CD4-positive, alpha-beta T cell (primary cell): ENCODE measurements at places on chromosomes 7 and 10.

DNA sequence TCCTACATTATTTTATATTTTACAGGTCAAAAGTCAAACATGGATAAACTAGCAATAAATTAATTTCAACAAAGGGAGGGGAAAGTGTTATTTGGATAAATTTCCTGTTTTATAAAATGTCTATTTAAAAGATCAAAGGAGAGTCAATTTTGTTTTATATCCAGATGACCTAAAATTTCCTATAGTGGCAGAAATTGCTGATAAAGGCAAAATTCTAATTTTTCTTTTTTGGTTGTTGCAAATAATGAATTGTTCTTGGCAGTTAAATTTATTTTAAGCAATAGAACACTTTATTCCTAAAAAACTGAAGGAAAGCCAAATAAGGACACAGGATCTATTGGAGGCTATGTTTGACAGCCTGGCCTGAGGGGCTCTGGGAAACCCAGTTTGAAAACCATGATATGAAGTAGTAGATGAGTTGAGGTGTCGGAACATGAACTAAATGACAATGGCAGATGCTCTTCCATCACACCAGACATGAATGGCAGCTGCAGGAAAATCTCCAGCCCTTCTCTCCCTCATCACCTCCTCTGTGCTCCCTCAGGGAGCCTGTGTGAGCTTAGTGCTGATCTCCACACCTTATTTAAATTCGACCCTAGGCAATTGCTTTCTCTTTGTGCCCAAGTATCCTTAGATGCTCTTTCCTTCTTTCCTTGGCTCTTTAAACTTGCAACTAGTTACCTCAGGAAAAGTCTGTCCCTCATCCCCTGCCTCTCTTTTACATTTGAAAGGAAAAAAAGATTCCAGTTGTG is 395.0 kb downstream of the THSD7A start:
- DNase-seq: no peak
- H3K4me1 ChIP-seq: no peaks in the 10 kb centered on the region
- H3K27ac ChIP-seq: no peak overlapping the region
- no peaks in the 10 kb centered on the region for H3K27me3 ChIP-seq

DNA sequence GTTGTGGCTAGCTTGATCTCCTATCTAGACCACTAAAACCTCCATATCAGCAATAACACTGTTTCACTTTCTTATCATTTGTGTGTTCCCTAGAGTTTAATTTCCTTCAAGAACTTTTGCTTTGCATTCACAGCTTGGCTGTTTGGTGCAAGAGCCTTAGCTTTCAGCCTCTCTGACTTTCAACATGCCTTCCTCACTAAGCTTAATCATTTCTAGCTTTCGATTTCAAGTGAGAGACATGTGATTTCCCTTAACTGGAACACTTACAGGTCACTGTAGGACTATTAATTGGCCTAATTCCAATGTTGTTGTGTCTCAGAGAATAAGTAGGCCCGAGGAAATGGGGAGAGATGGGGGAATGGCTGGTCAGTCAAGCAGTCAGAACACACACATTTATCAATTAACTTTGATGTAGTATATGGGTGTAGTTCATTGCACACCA is 10.6 kb upstream of the BPGM start:
- no peak for DNase-seq
- no peak overlapping the region for H3K27ac ChIP-seq
- H3K4me3 ChIP-seq: no peak overlapping the region

DNA sequence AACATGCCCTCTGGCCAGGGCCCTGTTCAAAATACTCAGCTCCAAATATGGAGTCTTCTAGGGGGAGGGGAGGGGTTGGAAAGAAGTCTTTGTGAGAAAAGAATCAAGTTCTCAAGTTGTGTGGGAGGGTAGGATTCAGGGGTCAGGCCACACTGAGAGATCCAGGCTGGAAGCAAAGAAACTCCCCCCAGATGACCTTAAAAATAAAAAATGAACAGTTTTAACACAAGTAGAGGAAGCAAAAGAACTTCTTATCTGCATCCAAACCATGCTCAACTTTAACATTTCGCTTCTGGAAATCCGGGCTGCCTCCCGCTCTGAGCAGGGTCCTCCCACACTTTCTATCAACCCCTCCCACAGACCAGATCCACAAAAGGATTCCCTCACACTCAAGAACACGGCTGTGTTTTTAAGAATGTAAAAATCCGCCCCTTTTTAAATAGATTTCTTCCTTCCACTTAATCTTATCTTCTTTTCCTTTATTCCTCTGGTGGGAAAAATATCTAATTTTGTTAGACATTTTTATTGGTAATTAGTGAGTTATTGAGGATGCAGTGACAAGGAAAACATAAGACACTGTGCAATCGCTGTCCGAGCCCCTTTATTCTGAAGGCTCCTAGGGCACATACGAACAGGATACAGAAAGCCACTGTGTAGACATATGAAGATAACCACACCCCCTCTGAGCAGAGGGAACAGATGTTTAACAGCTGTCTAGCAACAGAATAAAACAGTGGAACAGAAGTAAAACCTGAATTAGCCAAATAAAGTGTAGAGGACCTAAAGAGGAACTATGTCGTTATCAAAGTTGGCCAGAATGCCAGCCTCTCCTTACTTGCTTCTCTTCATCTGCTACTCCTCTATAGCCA is 43.8 kb downstream of the CYTH3 start:
- no peak for DNase-seq
- H3K4me1 ChIP-seq: peaks cover 18% of the 10 kb centered on the region
- no peak overlapping the region for H3K4me3 ChIP-seq
- H3K27me3 ChIP-seq: no peaks in the 10 kb centered on the region
- no peaks in the 10 kb centered on the region for H3K36me3 ChIP-seq

GRCh38 chr10:112374724-112375541 is 1.0 kb downstream of the ACSL5 start:
- H3K27ac ChIP-seq: peak overlapping the region; percentile 92
- DNase-seq: peak; percentile 47
- peaks cover 55% of the 10 kb centered on the region for H3K4me1 ChIP-seq
- H3K36me3 ChIP-seq: peaks cover 4% of the 10 kb centered on the region
- no peaks in the 10 kb centered on the region for H3K27me3 ChIP-seq
- H3K4me3 ChIP-seq: peak overlapping the region; percentile 77

- no peaks in the 10 kb centered on the region for H3K36me3 ChIP-seq
- no peak for DNase-seq
- no peaks in the 10 kb centered on the region for H3K27me3 ChIP-seq
- H3K4me1 ChIP-seq: no peaks in the 10 kb centered on the region
Measured at GRCh38 chr7:119783799-119784198, 489.2 kb upstream of the KCND2 start.

GRCh38 chr10:120570418-120570817 is 113.4 kb downstream of the PLPP4 start:
- H3K27ac ChIP-seq: no peak overlapping the region
- H3K27me3 ChIP-seq: no peaks in the 10 kb centered on the region
- no peaks in the 10 kb centered on the region for H3K4me1 ChIP-seq
- H3K4me3 ChIP-seq: no peak overlapping the region
- no peak for DNase-seq

DNA sequence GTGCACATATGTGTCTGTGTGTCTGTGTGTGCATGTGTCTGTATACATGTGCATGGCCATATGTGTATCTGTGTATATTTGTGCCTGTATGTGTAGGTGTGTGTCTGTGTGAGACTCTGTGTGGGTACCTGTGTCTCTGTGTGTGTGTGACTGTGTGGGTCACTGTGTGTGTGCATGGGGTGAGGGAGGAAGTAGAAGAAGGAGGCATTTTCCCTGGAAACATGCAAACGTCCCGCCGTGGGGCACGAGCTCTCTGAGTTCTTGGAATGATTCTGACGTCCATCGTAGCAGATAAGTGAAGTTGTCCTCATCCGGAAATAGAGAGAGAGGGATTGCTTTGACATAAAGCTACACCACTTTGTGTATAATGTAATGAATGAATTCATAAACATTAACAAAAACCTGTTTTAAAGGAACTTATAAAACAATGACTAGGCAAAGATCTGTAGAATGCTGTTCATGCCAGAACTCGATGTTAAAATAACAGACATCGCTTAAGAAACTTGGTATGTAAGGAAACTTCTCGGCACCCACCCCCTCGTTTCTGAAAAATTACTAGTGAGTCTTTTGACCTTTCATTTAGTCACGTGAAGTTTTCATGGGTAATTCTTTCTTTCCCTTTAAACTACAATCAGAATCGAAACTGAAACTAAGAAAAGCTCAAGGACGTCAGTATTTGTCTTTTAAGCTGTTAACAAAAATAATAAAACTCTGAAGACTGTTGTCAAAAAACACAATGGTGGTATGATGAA is 43.6 kb upstream of the KLF6 start:
- H3K27me3 ChIP-seq: no peaks in the 10 kb centered on the region
- no peak for DNase-seq
- peak overlapping the region; percentile 53 for H3K4me3 ChIP-seq
- no peaks in the 10 kb centered on the region for H3K36me3 ChIP-seq
- peaks cover 17% of the 10 kb centered on the region for H3K4me1 ChIP-seq
- peak overlapping the region; percentile 65 for H3K27ac ChIP-seq
